Coronary artery (tissue), 2 donors: ENCODE measurements at places on chromosomes 7 and 10.

GRCh38 chr10:29627201-29628132 lies 7.3 kb downstream of the SVIL start:
- no peak for DNase-seq

GRCh38 chr7:155122831-155123230 lies 52.7 kb downstream of the HTR5A start:
- DNase-seq = no peak

GRCh38 chr10:61749291-61749690 lies 86.6 kb downstream of the CABCOCO1 start:
- no peak for DNase-seq

- no peak for DNase-seq
Measured at GRCh38 chr7:130297628-130298543, 4.9 kb downstream of the CPA4 start.

GRCh38 chr7:132580277-132580676 lies 4.0 kb upstream of the PLXNA4 start:
- DNase-seq = no peak
